Cerebellar cortex (tissue), 1 donor: ENCODE measurements at places on chromosomes 12 and 14.

DNA sequence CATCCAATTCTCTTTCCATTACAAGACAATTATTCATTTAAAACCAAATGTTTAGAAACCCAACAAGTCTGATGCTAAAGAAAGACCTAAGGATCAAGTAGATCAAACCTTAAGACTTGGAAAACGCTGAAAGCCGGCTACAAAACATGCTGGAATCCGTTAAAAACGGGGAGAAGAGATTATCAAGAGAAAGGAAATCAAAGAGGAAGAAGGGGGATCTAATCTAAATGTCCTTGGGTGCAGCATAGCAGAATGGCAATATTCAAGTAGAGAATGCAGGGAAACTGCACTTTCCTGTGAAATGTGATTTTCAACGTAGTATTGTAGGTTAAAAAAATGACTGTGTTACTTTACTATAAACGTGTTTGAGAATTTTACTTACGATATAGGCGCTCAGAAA, 1.3 kb downstream of the PPP1R13B start:
- DNase-seq: peak; percentile 26

GRCh38 chr12:123024819-123025391, 44.4 kb downstream of the ARL6IP4 start:
- peak; percentile 57 for DNase-seq

GRCh38 chr12:54175200-54175963, 13.4 kb downstream of the SMUG1 start:
- no peak for DNase-seq

DNA sequence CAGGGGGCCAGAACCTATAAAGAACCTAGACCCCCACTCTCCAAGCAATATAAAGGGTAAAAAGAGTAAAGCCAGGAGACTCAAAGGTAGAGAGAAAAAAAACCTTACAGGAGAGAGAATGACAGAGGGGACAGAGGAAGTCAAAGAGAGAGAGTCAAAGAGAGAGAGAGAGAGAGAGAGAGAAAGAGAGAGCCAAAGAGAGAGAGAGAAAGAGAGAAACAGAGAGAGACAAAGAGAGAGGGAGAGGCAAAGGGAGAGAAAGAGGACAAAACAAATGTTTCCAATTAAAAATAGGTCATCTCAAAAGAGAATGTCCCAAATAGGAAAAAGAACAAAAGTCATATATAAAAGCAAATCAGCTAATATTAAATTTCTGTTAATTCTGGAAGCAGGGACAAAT, 251.5 kb downstream of the DPY19L2 start:
- DNase-seq: no peak

GRCh38 chr14:75522224-75522982, at the start of gene BATF:
Gene BATF, plus strand, starts transcription at chr14:75522469. Its CDS starts 214 bp downstream, at chr14:75522683.
- DNase-seq: no peak

GRCh38 chr12:14885718-14886221, at the start of gene MGP:
Gene MGP, minus strand, starts transcription at chr12:14885854. Its CDS starts 63 bp downstream, at chr12:14885791.
- no peak for DNase-seq
